CD8-positive, alpha-beta memory T cell (primary cell): ENCODE measurements at places on chromosomes 5 and 9.

DNA sequence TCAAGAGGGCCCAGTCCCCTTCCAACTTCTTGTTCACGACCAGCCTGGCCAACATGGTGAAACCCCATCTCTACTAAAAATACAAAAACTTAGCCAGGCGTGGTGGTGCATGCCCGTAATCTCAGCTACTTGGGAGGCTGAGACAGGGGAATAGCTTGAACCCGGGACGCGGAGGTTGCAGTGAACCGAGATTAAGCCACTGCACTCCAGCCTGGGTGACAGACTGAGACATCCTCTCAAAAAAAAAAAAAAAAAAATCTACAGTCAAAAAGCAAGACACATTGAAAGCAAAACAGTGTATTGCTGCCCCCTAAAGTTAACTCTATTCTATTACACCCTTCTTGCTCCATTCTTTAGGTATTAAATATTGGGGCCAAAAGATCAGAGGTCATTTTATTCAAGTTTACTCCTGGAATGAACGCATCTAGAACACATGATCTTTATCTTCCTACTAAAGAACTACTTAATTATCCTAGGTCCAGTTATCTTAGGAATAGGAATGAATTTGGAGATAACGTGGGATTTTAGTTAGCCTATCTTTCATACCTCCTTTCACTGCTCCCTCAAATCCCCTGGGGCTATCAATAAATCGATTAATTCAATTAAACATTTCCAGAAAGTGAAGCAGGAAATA, 2.4 kb downstream of the ATG12 start:
- no peak for DNase-seq

DNA sequence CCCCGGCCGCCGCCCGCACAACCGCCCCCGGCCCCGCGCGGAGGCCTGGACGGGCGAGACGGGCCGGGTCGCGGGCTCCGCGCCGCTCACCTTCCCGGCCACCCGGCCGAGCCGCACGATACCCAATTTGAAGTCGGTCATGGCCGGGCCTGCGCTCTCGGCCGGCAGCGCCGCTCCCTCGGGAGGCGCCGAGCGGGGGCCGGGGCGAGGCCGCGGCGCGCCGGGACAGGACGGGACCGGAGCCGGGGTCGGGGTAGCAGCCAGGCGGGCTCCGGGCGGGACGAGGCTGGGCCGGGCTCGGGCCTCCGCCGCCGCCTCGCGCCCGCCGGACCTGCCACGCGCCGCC, 216 bp downstream of the ZMYND19 start:
- DNase-seq, result no peak

GRCh38 chr9:35568196-35568595, 36.9 kb upstream of the TESK1 start:
- no peak for DNase-seq

- DNase-seq, result no peak
Observed at GRCh38 chr5:149802008-149802680, 72.0 kb downstream of the PPARGC1B start.

DNA sequence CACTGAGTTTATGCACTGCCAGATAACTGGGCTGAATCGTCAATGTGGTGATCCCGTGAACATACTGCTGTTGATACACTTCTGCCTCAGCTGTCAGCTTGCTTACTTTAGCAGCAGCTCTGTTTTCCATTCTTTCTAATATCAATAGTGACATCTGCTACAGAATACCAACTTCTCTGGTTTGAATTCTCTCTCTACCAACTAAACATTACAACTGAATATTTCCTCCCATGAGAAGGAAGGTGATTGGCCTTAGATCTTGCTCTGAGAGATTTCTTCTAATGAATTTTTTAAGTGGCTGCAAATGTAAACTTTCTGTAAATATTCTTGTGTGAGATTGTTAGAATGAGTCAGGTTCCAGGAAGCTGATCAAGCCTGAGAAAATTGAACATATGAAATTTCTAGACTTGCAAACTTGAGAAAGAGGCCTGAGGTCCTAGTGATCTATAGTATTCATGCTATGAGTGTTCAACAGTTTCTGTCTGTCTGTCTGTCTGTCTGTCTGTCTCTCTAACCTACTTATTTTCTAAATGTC, 205.5 kb upstream of the CDKN2B start:
- no peak for DNase-seq

- DNase-seq, result peak; percentile 32
Observed at GRCh38 chr5:58891086-58891970, 308.5 kb downstream of the RAB3C start.

- DNase-seq, result no peak
Observed at GRCh38 chr9:125970340-125970739, 223.2 kb downstream of the PBX3 start.

DNA sequence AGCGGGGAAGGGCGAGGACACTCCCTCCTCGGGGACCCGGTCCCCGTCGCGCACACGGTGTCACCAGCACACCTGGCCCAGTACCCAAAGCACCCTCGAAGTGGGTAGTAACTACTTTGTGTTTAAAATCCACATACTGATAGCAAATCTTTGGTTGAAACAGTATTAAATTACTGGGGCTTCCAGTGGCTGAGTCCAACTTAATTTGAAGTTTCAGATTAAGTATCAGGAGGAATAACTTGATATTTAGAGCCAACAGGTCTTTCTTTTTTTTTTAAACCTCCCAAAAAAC, 615 bp downstream of the ATG10 start:
- no peak for DNase-seq

- no peak for DNase-seq
Observed at GRCh38 chr5:124342584-124342983, 403.9 kb downstream of the ZNF608 start.

DNA sequence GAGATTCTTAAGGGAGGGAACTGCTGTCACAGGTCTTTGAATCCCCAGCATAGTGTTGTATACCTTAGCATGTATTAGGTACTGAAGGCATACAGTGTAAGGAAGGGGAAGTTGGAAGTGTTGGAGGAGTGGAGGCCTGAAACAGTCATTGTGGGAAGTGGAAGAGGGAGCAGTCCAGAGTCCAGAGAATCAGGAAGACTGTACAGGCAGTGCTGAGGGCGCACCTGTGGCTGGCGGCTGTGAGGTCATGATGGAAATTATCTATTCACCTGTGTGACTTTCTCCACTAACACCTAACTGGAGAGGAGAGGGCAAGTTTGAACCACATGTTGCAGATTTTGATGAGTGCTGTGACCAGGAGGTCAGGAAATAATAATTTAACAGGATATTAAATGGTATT, 119.7 kb upstream of the NIPBL start:
- no peak for DNase-seq

DNA sequence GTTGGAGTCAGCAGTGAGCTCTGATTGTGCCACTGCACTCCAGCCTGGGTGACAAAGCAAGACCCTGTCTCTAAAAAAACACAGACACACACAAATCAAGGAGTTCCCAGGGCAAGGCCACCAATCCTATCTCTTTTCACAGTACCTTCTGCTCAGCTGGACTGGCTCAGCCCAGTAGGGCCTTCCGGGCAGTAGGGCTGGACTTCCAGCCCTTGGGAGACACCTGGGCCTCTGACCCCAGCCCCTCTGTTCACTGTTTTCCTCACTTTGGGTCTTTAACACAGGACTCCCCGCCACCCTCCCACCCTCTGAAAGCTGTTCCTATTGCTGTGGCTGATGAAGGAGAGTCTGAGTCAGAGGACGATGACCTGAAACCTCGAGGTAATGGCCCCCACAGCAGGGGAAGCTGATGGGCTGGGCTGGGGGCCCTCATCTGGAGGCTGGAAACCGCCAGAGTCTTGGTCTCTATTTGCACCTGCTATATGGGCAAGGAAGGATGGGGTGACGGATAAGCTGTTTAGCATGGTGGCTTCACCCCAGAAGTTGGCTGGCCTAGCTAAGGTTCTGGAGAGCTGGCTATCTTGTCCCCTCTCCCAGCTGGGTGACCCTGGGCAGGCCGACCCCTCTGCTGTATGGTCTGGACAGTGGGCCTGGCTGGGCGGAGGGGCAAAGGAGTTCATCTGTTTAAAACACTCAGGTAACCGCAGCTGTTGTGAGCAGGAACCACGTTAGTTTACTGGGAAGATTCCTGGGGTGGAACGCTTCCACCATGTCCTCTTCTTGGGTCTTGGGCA, 25.6 kb downstream of the USP20 start:
- no peak for DNase-seq

DNA sequence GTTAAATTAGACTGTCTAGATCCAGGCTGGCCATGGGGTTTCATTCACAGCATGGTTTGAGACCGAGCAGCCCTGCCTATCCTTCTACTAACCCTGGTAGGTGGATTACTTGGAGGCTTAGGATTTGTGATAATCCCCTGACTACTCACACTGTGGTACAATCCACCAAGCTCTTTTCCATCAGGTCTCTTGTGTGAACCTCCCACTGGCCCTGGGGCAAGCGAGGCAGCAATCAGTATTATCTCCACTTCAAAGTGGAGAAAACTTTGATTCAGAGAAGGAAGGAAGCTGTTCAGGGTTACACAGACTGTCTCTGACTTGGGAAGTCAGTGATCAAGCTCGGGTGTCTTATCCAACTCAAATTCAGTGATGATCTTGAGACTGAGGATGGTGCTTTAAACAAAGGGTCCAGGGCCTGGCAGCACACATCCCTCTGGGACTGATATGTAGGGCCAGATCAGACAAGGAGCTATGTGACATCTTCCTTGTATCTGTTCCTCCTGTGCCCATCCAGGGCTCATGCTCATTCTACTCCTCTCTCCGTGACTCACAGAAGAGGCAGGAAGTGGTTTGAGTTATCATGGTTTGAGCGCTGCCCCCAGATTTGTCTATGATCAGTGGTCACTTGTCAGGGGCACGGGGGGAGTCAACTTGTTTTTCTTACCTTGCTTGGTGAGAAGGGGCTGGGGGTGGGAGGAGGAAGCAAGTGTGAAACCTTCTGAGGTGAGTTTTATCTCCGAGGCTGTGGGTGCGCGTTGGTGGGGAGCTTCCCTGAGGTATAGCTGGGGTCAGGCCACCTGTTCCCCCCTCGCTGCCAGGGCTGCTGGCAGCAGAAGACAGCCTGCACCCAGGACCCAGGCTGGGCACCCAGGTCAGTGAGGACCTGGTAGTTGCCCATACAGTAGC, 48.6 kb downstream of the RGS3 start:
- peak; percentile 62 for DNase-seq

DNA sequence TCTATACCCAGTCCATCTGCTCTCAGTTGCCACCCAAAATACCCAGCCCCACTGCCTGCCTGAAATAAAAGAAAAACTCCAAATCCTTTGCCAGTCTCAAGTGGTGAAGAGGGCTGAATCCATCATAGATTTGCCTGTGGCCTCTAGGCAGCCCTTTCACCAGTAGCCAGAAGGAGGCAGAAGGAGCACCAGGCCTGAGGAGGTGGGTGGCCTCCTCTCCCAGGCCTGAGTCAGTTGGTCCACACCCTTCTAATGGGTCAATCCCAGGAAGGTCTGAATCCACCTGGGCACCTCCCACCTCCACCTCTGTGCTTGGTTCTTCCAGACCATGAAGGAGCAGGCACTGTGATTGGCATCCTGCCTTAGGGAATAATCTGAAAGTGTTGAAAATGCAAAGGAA, 97.0 kb downstream of the DAPK1 start:
- no peak for DNase-seq
